Osteoblast (primary cell): ENCODE measurements at places on chromosomes 7 and 10. TPM values are rescaled to one million over a fixed set of nuclear protein-coding genes. Genes with fewer than 3 reads are reported as not detected.

DNA sequence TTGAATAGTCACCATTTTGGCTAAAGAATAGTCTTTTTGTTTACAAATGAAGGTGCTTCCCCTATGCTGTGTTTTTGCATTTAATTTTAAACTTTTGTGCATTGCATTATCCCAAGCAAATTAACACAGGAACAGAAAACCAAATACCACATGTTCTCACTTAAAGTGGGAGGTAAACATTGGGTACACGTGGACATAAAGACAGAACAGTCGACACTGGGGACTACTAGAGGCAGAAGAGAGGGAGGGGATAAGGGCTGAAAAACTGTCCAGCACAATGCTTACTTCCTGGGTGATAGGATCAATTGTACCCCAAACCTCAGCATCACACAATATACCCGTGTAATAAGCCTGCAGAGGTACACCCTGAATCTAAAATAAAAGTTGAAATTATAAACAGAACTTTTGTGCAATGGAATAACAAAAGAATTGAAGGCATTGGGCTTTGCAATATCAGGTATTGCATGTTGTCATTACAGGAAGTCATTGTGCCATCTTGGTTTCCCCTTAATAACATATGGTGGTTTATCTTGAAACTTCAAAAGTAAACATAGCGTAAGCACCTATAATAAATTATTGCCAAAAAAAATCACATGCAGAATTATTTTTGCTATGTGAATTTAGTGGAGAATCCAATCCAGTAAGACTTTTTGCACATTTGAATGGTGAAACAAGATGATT lies 16.1 kb downstream of the ADD3 start:
- no peaks in the 10 kb centered on the region for H3K36me3 ChIP-seq
- no peak for DNase-seq
- H3K4me3 ChIP-seq = no peak overlapping the region
- H3K27ac ChIP-seq = no peak overlapping the region
- H3K4me1 ChIP-seq = no peaks in the 10 kb centered on the region

DNA sequence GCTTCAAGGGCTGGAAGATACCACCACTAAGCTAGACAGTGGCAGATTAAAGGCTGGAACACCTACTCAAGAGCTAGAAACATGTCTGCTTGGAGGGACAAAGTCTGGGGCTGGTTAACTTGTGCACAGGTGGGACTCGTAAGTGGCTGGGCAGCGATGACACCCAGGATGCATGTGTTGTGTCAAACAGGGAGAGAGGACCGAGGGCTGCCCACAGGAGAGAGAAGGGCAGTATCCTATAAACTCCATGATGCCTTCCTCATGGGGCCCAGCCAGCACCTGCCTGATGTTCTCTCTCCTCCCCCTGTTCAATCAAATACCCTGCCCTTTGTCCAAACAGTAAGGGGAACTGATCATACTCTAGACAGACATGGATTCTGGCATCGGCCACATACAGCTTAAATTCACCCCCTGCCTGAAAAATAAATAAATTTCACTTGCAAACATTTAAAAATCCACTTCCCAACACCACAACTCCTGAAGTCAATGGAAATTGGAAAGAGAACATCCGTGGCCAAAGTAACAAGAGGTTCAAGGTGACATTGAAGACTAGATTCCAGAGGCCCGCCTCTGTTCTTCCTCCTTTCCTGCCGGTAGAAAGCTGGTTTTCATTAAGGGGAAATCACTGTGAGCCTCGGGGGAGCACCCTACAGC lies 50.6 kb downstream of the CHST15 start:
- H3K27ac ChIP-seq = no peak overlapping the region
- peaks cover 10% of the 10 kb centered on the region for H3K4me1 ChIP-seq
- no peaks in the 10 kb centered on the region for H3K27me3 ChIP-seq
- no peak overlapping the region for H3K4me3 ChIP-seq

- H3K27ac ChIP-seq = no peak overlapping the region
- H3K27me3 ChIP-seq = peaks cover 5% of the 10 kb centered on the region
- H3K36me3 ChIP-seq = no peaks in the 10 kb centered on the region
These were observed 43.8 kb upstream of the SEC61G start for GRCh38 chr7:54802841-54803240.

- no peak for DNase-seq
- H3K4me1 ChIP-seq = no peaks in the 10 kb centered on the region
- H3K36me3 ChIP-seq = peaks cover 62% of the 10 kb centered on the region
- no peak overlapping the region for H3K4me3 ChIP-seq
- H3K27me3 ChIP-seq = no peaks in the 10 kb centered on the region
These were observed 64.4 kb upstream of the RSBN1L start for GRCh38 chr7:77631820-77632219.

- no peak overlapping the region for H3K4me3 ChIP-seq
- H3K27me3 ChIP-seq = no peaks in the 10 kb centered on the region
- H3K27ac ChIP-seq = no peak overlapping the region
- DNase-seq = no peak
These were observed 64.7 kb downstream of the MACC1 start for GRCh38 chr7:20152511-20152910.

DNA sequence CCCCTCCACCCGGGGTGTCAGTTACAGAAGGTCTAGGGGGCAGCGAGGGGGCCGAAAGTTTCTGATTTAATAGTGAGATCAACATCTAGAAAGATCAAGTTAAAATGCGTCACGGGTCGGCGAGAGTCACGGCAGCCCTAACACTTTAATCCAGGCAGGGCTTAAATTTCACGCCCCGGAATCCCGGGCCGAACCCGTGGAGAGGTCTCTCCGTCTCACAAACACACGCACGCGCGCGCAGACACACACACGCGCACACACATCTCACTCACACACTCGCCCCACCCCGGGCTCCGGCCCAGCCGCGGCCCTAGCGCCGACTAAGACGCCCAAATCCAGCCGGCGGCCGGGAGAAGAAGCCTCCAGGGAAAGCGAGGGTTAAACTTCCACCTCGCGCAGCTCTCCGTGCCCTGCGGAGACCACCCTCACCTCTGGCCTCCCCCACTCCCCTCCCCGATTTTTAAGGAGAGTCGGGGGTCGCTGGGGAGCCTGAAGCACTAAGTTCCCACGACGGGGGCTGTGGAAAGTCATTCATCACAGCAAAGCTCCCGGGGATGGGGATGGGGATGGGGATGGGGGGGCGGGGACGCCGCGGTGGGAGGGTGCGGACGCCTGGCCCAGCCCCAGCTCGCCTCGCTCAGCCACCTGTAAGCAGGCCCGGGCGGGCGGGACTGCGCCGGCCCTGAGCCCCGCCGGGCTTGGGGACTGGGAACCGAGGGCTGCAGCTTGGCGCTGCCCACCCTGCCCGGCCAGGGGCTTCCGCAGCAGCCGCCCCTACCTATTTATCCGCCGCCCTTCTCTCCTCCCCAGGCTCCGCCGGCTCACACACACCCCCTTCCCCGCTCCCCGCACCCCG lies 1.6 kb downstream of the PDGFA start:
- H3K4me1 ChIP-seq = peaks cover 44% of the 10 kb centered on the region
- peak overlapping the region; percentile 71 for H3K27ac ChIP-seq
- peak; percentile 97 for DNase-seq
- no peaks in the 10 kb centered on the region for H3K36me3 ChIP-seq

DNA sequence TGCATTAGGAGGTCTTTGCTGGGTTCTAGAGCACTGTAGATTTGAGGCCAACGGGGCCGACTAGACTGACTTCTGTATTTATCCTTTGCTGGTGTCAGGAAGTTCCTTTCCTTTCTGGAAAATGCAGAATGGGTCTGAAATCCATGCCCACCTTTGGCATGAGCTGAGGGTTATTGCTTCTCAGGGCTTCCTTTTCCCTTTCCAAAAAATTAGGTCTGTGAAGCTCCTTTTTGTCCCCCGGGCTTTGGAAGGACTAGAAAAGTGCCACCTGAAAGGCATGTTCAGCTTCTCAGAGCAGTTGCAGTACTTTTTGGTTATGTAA lies 675 bp downstream of the IL6 start:
- H3K27me3 ChIP-seq = no peaks in the 10 kb centered on the region
- no peak for DNase-seq
- H3K36me3 ChIP-seq = peaks cover 31% of the 10 kb centered on the region
- peaks cover 65% of the 10 kb centered on the region for H3K4me1 ChIP-seq

DNA sequence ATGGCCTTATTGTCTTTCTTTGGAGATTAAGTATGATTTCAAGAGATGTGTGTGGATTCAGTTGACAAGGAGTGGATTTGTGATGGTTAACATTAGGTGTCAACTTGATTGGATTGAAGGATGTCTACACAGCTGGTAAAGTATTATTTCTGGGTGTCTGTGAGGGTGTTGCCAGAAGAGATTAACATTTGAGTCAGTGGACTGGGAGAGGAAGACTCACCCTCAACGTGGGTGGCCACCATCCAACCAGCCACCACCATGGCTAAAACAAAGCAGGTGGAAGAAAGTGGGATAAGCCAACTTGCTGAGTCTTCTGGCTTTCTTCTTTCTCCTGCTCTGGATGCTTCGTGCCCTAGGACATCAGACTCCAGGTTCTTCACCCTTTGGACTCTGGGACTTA lies 76.1 kb downstream of the GPR37 start:
- no peaks in the 10 kb centered on the region for H3K4me1 ChIP-seq
- no peak overlapping the region for H3K4me3 ChIP-seq
- H3K36me3 ChIP-seq = no peaks in the 10 kb centered on the region
- no peaks in the 10 kb centered on the region for H3K27me3 ChIP-seq
- no peak for DNase-seq
- no peak overlapping the region for H3K27ac ChIP-seq

DNA sequence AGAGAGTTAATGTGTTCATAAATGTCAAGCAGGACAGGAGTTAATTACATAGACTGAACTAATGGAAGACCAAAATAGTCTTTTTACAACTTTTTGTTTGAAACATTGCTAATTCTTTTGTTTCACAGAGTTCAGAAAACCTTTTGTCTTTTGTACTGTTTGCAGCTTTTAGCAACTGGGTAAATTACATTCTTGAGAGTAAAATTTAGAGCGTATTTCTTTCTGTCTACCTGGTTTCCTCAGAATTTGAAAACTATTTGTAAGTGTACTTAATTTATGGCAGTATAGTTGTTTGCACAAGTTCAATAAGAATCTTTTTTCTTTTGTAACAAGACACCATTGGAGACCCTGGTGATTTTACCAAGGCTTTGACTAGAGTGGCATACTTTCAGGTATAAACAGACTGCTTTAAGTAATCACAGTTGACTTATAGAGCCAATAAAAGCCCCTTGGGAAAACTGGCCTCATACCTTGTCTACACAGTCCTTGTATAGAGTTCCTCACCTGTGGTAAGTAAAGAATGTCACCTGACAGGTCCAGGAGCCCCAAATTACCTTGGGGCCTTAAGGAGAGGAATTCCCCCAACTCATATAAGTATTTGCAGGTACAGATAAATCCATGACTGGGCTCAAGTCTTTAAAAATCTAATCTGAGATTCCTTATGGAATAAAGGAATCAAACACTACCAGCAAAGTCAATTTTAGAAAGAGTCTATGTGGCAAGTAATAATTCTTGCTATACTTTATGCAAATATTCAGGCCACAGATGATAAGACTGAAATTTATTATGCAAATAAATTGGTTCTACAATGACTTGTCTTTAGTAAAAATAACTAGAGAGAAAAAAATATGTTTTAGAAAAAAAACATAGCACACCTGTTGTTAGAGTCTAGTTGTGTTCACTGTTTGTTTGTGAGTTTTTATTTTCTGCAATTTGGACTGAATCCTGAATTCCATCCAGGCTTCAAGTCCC lies 23.6 kb upstream of the CREB3L2 start:
- peaks cover 8% of the 10 kb centered on the region for H3K27me3 ChIP-seq
- H3K27ac ChIP-seq = no peak overlapping the region
- H3K4me1 ChIP-seq = no peaks in the 10 kb centered on the region
- no peak overlapping the region for H3K4me3 ChIP-seq

DNA sequence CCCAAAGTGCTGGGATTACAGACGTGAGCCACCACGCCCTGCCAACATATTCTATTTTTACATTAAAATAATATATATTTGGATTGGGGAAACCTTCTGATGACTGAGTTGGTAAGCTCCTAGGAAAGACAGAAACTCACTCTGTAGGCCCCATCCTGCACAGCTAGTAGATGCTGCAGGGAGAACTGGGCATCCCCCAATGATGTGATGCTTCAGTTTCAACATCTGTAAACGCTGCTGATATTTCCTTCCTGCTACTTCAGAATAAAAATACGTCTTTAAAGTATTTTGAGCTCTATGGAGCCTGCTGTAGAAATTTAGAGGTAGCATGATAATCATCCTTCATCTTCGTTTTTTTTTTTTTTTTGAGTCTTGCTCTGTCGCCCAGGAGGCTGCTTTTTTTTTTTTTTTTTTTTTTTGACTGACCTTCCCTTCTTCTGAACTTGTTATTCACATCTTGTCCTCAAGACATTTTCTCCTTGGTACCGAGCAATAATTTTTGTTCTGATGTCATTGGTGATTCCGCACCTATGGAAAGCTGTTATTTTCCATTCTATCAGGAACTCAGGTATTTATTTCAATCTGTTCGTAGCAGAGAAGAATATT lies 21.8 kb upstream of the INPP5F start:
- H3K4me1 ChIP-seq = no peaks in the 10 kb centered on the region
- no peaks in the 10 kb centered on the region for H3K27me3 ChIP-seq
- no peak overlapping the region for H3K27ac ChIP-seq
- no peak for DNase-seq
- H3K36me3 ChIP-seq = no peaks in the 10 kb centered on the region

GRCh38 chr7:30771880-30772425 lies 736 bp downstream of the MINDY4 start:
- H3K4me3 ChIP-seq = peak overlapping the region; percentile 89
- peak overlapping the region; percentile 74 for H3K27ac ChIP-seq
- peak; percentile 74 for DNase-seq
- no peaks in the 10 kb centered on the region for H3K27me3 ChIP-seq
- H3K36me3 ChIP-seq = no peaks in the 10 kb centered on the region

DNA sequence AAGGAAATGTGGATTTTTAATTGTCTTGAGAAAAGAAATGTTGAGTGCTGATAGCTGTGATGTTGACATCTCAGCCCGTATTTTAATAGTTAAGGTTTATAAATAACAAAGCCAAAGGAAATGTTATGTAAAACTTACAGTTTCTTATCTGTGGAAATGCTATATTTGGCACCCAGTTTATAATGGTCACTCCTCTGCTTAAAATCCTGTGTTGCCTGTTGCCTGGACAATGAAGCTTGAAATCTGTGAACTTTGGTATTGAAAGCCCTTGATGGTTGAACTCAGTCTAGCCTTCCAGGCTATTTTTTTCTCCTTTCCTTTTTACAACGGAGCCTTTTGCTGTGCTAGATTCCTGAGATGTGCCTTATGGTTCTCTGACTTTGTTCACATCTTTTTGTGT lies 46.5 kb downstream of the MCU start:
- peak overlapping the region; percentile 60 for H3K27ac ChIP-seq
- no peak overlapping the region for H3K4me3 ChIP-seq
- peak; percentile 2 for DNase-seq
- no peaks in the 10 kb centered on the region for H3K36me3 ChIP-seq

- no peaks in the 10 kb centered on the region for H3K36me3 ChIP-seq
- no peaks in the 10 kb centered on the region for H3K27me3 ChIP-seq
- no peaks in the 10 kb centered on the region for H3K4me1 ChIP-seq
- DNase-seq = no peak
- no peak overlapping the region for H3K27ac ChIP-seq
- no peak overlapping the region for H3K4me3 ChIP-seq
These were observed 105.8 kb upstream of the NFE2L3 start for GRCh38 chr7:26046150-26046549.

Gene FBXL15
- total RNA-seq = 5.9 and 9.4 TPM in 2 replicates

Gene PLEKHS1
- total RNA-seq = under 0.01 TPM in 1 of 2 replicates, not detected in the other

Gene TET1
- 3.8 and 4.0 TPM in 2 replicates for total RNA-seq

Gene PAX2
- total RNA-seq = not detected in 2 replicates

Gene HMX2
- not detected in 2 replicates for total RNA-seq

Gene POM121
- 5.6 and 6.5 TPM in 2 replicates for total RNA-seq

Gene FAM25G
- total RNA-seq = not detected in 2 replicates
